ENCODE measurements at places on chromosomes 4 and X.

- no peak for DNase-seq
These were observed 103.6 kb downstream of the EMCN start for GRCh38 chr4:100414016-100414790.

DNA sequence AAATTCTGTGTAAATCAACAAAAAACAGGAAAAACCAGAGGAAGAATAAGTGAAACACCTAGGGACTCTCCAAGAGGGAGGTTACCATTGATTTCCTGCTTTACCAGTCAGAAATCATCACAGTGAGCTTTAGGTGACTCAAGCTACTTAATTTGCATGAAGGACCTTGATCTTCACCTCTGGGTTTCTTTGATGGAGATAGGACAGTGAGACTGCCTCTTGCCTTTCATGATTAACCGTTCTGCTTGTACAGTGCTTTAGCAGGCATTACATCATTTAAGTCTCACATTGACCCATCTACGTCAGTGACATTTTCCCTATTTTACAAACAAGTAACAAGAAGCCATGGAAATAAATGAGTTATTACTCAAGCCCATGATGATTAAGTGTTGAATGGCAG lies 3.4 kb upstream of the GK start:
- DNase-seq = no peak

DNA sequence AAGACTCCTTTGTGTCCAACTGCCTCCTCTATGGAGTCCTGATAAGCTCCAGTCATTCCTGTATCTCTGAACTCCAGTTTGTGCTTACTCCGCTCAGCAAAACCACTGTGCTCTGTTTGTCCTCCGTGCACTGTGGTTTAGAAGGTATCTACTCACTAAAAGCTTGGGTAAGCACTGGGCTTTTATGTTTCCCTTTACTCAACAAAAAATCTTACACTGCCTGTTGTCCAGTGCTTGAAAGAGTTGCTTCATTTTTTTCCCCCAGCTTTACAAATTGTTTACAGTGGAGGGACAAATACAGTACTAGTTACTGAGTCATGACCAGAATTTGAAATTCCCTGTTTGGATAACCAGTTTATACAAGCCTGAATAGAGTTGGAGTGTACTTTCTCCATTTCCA lies 545.3 kb upstream of the FAT1 start:
- DNase-seq = no peak

GRCh38 chr4:13876940-13877339 lies 249.4 kb upstream of the BOD1L1 start:
- no peak for DNase-seq

DNA sequence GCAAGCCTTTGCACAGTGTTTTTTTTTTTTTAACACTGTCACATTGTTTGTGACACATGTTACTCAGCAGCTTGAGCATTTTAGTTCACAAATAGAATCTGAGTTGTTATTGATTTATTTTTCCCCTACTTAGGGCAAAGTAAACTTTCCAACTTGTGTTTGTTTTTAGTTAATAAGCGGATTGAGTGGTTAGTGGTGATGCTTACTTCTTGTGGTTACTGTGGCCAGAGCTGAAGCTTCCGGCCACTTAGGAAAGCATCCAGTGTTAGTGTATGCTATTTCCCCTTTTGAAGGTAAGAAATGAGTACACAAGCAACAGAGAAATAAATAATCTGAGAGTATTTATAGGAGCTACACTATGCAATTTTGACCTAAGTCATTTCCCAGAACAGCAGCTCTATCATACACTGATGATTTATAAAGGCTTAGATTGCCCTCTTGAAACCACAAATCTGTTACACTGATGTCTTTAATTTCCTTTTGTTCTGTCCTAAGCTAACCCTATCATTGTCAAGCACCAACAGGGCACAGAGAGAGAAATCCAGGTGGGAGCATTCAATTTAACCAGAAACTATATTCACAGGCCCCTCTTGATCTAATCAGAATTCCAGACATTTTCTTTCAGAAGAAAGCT lies 2464.6 kb downstream of the PCDH7 start:
- DNase-seq = no peak

DNA sequence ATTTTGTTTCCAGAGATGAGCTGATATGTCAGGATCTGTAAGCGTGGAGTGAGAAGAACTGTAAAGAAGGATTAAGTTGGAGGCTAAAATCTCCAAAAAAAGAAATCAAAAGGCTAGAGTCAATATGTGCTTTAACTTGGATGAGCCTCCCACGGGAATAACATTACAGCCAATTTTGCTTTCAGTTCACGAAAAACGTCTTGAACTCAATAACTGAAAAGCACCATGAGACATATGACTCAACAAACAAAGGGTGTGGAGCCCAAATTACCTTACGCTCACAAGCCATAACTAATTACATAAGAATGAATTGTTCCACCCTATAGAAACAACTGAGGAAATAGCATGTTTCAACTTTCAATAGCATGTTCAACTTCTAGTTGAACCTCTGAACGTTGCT lies 22.3 kb downstream of the TMPRSS11D start:
- DNase-seq = no peak

- no peak for DNase-seq
These were observed 8.9 kb upstream of the TRIML1 start for GRCh38 chr4:188130355-188130754.

GRCh38 chr4:137378393-137378792 lies 153.9 kb downstream of the PCDH18 start:
- DNase-seq = no peak

DNA sequence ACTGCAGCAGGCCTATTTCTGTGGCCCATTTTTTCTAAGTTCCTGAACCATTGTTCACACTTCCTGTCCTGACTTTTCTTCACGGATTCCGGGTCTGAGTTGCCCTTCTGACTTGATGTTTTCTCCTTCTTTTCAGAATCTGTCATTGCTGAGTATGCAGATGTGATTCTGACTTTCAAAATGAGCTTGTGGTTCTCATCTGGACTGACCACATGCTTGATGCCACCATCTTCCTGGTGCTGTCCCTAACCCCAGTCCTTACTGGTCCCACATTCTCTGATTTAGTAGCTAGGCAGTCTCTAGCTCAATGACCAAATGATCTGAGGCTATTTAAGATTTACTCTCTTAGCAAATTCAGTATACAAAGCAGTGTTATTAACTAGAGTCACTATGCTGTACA lies 822.3 kb upstream of the TENM3 start:
- no peak for DNase-seq

DNA sequence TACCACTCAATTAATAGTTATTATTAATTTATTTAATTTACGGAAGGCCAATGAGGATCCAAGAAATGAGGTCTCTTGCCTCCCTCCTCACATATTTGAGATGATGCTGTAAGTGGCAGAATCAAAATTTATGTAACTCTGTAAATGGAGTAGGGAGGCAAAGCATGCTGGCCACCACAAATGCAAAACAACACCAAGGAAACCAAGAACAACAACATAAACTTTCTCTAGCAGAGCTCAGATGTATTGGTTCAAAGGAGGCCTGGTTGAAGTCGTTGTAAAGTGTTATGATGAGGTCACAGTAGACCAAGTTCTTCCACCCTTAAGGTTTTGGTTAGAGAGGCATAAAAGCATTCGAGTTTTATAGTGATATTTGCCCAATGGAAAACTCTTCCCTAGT lies 194.8 kb upstream of the FAT1 start:
- DNase-seq = no peak

DNA sequence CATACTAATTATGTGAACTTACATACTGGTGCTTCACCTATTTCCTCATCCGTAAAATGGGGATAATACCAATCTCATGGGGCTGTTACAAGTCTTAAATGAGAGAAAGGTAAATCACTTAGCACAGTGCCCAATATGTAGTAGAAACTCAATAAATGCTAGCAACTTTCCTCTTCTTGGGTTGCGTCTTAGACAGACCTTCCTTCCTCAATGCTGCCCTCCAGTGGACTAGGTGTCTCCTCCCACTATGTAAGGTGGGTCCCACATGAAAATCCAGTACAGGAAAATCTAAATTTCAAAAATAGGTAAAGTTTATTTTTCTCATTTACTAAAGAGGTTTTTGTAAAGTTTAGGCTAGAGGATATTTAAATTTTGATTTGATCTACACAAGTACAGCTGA lies 20.6 kb downstream of the ZDHHC9 start:
- peak; percentile 13 for DNase-seq

GRCh38 chr4:87910795-87911194 lies 64.7 kb upstream of the SPP1 start:
- no peak for DNase-seq

- no peak for DNase-seq
These were observed 30.1 kb upstream of the SPARCL1 start for GRCh38 chr4:87559090-87559837.

DNA sequence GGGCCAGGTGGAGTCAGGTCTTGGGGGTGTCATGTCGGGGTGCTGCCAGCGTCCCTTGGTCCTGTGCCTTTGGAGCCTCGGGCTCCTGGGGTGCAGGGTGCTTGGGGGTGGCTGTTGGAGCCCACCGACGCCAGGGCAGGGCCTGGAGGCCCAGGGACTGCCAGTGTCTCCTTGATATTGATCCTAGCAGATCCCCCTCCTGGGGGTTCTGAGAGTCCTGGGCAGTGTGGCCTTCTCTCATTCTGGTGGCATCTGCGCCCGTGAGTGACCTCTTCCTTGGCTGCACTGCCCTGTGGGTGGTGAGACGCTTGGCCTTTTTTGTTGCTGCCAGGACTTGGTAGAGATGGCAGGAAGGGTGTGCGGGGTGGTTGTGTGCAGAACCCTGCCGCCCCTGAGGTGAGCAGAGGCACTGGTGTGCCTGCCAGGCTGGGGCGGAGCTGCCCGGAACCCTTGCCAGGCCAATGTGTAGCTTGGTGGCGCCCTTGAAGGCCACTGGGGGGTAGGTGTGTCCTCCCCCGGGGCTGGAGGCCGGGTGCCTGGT lies 7.0 kb downstream of the NAT8L start:
- no peak for DNase-seq

- no peak for DNase-seq
These were observed 155.9 kb downstream of the APBB2 start for GRCh38 chr4:41058426-41058825.

GRCh38 chr4:176002007-176002613 lies 63.5 kb upstream of the WDR17 start:
- peak; percentile 58 for DNase-seq

- DNase-seq = peak; percentile 22
These were observed 224.2 kb downstream of the STIM2 start for GRCh38 chr4:27084685-27085361.

GRCh38 chr4:1987296-1987695 lies 21.5 kb downstream of the NELFA start:
- DNase-seq = no peak

GRCh38 chr4:1979477-1980196 lies 29.1 kb downstream of the NELFA start:
- DNase-seq = no peak

- peak; percentile 13 for DNase-seq
These were observed 129.9 kb upstream of the ADGRL3 start for GRCh38 chr4:61070269-61070668.

GRCh38 chr4:187286525-187286924 lies 562.9 kb upstream of the FAT1 start:
- no peak for DNase-seq

GRCh38 chrX:71623714-71624113 lies 5.4 kb upstream of the CXCR3 start:
- DNase-seq = no peak
